Activated CD4-positive, alpha-beta T cell treated with anti-CD3 and anti-CD28 coated beads for 4 hours (primary cell): ENCODE measurements at places on chromosomes 7 and 10.
A peak's percentile ranks its signal among the peaks of the same experiment; 100 is the strongest.

DNA sequence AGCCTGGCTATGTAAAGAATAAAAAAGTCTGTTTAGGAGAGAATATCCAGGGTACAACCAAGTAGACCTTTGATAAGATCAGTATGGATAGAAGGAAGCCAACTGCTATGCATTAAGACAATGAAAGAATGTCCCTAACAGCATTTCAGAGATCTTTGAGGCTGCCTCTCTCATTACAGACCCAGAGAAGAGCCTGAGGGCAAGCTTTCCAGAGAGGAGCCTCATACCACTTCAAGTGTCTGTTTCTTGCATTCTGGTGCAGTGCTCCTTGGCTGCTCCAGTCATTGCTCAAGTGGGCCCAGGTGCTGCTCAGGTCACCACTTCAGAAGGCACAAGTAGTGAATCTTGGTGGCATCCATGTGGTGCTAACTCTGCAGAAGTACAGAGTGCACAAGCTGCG lies 514.0 kb downstream of the PLXDC2 start:
- DNase-seq = no peak

- DNase-seq = no peak
Measured at GRCh38 chr7:2028733-2029132, 204.0 kb downstream of the MAD1L1 start.

- no peak for DNase-seq
Measured at GRCh38 chr7:139940866-139941265, 111.8 kb downstream of the TBXAS1 start.

GRCh38 chr7:50369143-50370026 lies 64.9 kb downstream of the IKZF1 start:
- peak; percentile 59 for DNase-seq

DNA sequence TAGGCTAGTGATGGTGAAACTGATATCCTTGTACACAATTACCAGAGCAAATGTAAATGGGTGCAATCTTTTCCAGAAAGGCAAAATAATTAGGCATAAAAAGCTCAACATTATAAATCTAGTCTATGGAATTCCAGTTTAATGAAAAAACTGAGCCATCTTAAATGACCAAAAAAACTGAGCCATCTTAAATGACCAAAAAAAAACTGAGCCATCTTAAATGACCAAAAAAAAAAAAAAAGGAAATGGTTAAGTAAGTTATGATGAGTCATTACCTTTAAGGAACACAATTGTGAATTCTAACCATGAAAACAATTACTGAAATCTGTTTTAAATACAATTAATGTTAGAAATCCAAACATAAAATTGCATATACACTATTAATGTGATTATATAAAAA lies 25.3 kb downstream of the USP6NL start:
- DNase-seq = no peak

DNA sequence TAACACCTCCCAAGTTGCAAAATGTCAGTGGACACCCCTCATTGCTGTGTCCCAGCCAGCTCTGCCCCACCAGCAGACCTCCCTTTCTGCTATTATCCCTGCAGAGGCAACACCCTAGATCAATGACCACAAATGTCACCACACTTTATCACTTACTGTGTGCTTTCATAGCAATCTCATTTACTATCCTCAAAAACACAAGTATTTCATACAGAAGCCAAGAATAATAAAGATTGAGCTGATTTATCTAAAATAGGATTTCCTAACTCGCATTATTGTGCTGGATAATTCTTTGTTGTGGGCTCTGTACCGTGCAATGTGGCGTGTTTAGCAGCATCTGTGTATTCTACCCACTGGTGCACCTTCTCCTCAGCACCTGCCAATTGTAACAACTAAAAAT lies 13.2 kb upstream of the ABCB5 start:
- no peak for DNase-seq

- DNase-seq = peak; percentile 73
Measured at GRCh38 chr7:130960208-130960988, 226.4 kb upstream of the KLF14 start.

- DNase-seq = no peak
Measured at GRCh38 chr10:88088441-88089340, 225.3 kb downstream of the PTEN start.

- DNase-seq = no peak
Measured at GRCh38 chr7:116776610-116777289, 85.6 kb upstream of the CAPZA2 start.

DNA sequence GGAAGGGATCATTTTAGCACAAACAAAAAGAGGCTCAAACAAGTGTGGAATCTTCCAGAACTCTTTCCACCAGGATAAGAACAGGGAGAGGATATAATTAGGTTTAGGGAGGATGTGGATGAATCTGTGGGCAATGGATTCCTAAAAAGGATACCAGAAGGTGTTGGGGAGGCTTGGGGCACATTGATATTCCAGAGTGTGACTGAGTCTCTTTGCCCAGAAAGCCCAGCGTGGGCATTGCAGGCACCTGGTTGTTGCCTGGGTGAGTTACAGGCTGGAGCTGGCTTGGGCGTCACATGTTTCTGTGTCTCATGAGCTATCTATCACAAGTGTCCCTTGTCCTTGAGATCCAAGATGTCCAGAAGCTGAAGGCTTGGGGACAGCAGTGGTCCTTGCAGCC lies 3.3 kb downstream of the COL26A1 start:
- no peak for DNase-seq

GRCh38 chr10:13734151-13734550 lies 147.4 kb downstream of the PRPF18 start:
- DNase-seq = no peak

DNA sequence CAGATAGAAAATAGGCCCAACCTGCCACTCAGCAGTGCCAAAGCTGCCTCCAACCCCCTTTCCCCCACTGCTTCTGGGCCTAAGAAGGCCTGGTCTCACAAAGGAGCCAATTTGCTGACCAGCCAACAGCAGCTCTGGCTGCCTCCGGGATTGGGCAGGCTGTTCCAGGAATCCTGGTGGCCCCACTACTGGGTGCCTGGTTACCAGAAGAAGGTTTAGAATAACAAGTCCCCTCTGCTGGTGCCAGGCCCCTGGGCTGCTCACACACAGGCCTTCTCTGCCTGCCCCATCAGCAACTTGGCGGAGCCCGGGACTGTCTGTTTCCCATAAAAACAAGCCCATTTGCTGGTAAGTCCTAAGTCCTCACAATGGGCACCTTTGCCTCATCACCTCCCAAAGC lies 1.2 kb downstream of the PHKG1 start:
- DNase-seq = no peak

DNA sequence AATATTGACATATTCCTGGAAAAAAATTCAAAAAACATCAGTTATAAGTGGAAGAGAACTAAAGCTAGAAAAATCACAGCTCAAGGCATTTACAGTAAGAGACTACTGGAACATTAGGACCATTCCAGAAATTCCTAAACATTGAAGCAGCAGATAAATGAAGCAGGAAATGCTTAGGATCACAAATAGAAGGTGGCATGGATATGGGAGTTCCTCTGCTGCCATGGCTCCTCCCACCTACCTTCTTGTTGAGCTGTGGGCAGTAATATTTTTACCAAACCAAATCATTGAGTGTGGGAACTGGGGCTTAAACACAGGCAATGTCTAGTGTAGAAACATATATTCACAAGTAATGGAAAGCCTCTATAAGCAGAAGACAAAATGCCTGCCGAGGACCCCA lies 292.8 kb downstream of the ANKRD7 start:
- DNase-seq = no peak

DNA sequence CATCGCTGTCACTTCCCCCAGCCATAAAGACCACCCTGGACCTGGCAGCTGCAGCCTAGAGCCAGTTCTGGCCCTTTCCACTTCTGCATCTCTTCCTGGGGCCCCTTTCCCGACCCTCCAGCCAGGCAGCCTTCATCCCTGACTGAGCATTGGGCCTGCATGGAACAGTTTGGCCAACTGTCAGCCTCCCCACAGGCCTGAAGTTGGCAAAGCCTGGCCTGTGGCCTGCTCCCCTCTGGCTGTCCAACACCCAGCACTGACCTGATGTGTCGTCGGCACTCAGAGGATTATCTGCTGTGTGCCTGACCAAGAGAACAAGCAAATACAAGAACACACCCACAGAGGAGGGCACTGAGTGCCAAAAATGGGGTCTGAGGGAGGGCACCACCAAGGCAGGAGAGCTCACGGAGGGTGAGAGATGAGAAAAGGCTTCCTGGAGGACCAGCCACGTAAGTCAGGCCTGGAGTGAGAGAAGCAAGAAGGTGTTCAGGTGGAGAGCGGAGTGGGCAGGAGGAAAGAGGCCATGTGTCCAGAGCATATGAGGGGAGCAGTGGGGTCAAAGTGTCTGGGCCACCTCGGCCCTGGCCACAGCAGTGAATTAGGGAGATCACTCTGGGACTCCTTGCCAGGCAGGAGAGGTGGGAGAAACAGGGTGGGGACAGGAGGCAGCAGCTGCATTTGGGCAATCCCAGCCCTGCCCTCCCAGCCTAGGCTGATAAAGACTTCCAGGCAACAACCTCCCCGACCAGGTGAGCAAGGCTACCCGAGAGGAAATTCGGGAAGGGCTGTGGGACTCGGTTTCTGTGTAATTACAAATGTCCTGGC lies 4.5 kb downstream of the GPRIN2 start:
- peak; percentile 0 for DNase-seq

DNA sequence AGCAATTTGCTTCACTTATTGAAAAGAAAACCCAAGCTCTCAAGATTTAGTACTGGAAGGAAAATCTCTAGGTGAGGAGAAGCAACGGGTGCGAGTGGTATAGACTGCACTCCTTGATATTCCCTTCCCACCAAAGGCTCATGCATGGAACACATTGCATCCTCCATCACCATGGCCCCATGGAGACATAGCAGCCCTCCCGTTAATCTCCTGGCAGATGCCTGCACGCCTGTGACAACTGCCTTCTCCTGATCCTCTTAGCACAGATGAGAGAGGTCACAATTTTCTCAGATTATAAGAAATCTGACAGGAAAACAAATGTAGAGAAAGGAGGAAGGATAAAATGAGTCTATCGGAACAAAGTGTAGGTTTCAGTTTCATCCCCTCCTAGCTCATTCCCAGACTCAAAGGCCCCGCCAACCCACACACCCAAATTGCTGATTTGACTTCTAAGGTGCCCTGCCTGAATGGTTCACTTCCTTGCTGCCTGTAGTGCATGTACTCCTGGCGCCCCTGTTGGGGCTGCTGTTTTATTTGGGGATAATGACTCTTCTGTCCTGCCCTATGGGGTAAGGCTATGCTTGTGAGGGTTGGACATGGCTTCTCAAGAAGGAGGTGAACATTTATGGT lies 50.0 kb downstream of the PLXNA4 start:
- DNase-seq = no peak

DNA sequence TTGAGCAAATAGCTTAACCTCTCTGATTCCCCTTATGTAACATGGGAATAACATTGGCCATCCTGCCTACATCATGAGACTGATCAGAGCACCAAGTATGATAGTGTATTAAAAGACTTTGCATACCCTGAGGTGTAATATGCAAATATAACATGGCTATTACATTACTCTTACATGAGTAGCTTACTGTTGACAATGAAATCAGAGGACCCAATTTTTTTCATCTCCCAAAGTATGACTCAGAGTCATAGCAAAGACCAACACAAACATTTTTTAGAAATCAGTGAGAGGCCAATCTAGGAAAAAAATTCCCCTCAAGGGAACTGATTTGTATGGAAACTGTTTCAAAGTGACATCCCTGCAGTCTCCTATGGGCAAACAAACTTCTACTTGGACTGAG lies 47.0 kb upstream of the TMEM140 start:
- DNase-seq = no peak

DNA sequence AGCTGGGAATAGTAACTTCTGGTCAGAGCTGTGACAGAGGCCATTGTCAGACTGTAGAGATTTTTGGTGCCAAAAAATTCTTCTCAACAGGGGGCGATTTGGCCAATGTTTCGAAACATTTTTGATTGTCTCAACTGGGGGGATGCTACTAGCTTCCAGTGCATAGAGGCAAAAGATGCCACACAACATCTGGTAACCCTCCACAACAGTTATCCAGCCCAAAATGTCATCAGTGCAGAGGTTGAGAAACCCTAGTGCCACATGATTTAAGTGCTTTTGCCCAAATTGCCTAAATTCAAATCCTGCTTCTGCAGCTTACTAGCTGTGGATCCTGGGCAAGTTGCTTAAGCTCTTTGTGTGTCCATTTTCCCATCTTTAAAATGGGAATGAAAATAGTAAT lies 71.9 kb downstream of the FZD1 start:
- no peak for DNase-seq
